ENCODE measurements at places on chromosomes 16 and 17.

DNA sequence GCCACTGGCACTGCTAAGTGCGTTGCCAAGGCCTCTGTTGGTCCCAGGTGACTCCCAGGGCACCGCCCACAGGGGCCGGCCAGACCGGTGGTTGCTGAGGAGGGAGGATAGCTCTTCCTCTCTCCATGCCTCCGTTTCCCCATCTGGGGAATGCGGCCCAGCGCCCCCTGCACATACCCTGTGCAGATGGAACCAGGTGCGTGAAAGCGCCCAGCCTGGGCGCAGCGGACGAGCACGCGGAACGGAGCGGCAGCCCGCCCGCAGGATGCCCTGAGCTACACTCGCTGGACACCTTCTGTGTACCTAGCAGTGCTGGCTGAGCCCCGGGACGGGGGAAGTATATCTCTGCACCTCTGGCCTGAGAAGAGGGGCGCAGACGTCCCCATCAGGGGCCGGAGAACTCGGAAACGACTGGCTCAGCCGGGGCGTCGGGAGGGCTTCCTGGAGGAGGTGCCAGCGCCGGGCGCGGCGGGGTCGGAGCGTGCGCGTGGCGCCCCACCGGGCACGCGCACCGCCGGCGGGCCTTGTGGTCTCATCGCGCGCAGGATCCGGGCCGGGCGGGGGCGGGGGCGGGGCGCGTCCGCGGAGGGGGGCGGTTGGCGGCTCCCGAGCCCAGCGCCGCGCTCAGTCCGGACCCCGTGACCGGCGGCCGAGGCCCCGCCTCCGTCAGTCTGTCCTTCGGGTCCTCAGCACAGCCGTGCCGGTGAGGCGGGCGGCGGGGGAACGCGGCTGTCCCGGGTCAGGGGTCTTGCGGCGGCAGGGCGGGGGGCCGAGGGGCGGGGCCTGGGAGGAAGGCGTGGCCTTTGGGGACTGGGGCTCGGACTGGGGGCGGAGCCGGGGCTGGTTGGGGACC is at the start of the genes CCDC78 and HAGHL:
CCDC78 (minus strand) TSS at position 6 of the 853 bp plus-strand sequence. CDS start 76 bp downstream, outside the sequence.
HAGHL (plus strand) TSS at position 669 of the 853 bp plus-strand sequence. CDS start 404 bp downstream, outside the sequence.
- DNase-seq, result peak; percentile 76

DNA sequence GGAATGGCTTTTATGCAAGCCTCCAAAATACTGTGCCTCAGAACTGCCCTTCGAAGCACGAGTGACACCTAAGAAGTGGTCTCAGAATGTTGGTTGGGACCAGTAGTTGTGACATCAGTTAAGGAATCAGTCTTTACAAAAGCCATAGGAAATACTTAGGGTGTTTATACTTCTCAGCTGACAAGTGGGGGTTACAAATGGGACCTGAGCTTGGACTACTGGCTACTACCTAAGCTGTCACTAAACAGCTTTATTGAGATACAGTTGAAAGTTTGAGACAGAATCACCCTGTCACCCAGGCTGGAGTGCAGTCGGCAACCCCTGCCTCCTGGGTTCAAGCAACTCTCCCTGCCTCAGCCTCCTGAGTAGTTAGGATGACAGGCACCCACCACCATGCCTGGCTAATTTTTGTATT is 5.0 kb downstream of the RPL19 start:
- peak; percentile 36 for DNase-seq

GRCh38 chr16:9657641-9658040 is 524.6 kb downstream of the GRIN2A start:
- DNase-seq, result peak; percentile 70

DNA sequence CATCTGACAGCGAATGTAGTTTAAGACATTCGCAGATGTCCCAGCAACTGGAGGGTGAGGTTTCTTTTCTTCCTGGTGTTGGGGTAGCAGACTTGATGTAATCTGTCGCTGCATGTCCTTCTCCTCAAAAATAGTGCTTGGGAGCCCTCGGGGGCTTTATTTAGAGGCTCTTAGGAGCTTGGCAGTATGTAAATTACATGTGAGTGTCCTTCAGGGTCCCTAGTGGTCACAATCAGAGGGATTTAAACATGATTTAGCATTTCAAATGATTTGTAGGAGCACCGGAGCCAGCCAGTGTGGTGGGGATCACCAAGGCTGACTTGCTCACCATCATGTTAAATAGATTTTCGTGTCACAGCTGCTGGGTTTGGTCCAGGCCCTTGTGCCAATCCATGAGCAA is 8.8 kb upstream of the SALL1 start:
- DNase-seq, result no peak

GRCh38 chr17:80526116-80526910 is 18.3 kb upstream of the RPTOR start:
- no peak for DNase-seq

DNA sequence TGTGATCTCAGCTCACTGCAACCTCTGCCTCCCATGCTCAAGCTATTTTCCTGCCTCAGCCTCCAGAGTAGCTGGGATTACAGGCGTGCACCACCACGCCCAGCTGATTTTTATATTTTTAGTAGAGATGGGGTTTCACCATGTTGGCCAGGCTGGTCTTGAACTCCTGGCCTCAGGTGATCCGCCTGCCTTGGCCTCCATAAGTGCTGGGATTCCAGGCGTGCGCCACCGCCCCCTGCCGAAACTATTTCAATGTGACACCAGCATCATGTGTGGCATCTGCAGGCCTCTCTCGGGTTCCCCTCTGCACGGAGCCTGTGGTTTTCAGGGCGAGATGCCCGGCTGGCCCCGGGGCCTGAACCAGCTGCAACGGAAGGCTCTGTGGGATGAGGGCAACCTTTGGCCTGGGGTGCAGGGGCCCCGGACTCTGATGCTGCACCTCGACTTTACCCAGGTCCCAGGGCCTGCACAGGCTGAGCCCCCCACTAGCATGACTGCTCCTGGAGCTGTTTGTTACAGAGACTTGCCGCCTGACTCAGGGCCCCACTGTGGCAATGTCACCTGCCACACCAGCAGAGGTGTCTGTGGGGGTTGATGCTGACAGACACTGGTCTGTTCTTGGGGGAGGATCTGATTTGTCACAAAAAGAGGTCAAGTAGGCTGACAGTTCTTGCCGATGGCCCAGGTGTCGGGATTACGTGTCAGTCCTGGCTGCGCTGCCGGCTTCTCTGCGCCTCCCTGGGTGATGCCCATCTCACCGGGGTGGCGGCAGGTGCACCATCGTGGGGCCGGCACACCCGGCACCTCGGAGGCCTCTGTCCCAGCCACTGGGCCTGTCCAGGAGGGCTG is 8.6 kb upstream of the TEX19 start:
- DNase-seq, result peak; percentile 20

- DNase-seq, result no peak
Observed at GRCh38 chr17:5344914-5345313, 62.8 kb downstream of the RABEP1 start.

GRCh38 chr16:87765776-87766484 is at the start of gene KLHDC4:
Gene KLHDC4 (minus strand): TSS chr16:87765986. CDS start chr16:87765890, 96 bp downstream.
- peak; percentile 78 for DNase-seq

DNA sequence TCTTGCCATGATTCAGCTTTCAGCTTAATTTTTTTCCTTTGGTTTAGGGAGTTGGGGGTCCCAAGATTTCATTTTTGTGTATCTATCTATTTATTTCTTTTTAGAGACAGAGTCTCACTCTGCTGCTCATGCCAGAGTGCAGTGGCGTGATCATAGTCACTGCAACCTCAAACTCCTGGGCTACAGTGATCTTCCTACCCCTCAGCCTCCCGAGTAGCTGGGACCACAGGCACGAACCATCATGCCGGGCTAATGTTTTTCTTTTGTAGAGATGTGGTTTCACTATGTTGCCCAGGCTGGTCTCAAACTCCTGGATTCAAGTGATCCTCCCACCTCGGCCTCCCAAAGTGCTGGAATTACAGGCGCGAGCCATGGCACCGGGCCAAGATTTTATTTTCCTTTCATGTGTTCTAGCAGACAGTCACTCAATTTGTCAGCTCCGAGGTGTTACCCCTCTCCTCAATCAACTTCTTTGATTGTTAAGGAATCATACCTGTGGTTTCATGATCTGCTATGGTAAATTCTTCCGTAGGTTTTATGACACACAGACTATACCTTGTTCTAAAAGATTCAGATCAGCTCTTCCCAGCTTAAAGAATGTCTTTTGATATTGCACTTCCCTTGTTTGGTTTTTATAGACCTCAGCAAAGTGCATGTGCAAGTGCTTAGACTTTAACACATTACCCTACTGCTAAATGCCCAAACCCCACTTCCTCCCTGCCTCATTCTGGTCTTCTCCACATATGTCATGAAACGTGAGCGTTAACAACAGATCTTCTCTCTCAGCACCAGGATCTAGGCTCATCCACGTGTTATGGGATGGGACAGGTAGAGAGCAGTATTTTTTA is 13.0 kb downstream of the UNC45B start:
- DNase-seq, result no peak

All from NCI-H524 (cell line).